HS-27A (cell line): ENCODE measurements at places on chromosomes 16 and 17.

- DNase-seq = no peak
Measured at GRCh38 chr17:35313875-35314409, 59.5 kb downstream of the SLFN11 start.

DNA sequence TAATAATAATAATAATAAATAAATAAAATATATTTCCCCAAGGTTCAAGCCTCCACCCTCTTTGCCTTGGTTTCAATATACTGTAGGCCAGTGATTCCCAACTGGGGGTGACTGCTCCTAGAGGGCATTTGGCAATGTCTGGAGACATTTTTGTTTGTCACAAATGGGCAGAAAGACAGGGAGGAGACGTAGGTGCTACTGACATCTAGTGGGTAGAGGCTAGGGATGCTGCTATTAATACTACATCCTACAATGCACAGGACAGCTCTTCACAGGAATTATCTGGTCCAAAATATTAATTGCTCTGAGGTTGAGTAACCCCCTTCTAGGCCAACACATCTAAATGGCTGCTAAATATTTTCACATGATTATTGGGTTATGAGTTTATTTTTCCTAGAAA, 12.8 kb upstream of the PRR14 start:
- DNase-seq = no peak

GRCh38 chr17:56119936-56120335, 33.3 kb upstream of the ANKFN1 start:
- DNase-seq = no peak

DNA sequence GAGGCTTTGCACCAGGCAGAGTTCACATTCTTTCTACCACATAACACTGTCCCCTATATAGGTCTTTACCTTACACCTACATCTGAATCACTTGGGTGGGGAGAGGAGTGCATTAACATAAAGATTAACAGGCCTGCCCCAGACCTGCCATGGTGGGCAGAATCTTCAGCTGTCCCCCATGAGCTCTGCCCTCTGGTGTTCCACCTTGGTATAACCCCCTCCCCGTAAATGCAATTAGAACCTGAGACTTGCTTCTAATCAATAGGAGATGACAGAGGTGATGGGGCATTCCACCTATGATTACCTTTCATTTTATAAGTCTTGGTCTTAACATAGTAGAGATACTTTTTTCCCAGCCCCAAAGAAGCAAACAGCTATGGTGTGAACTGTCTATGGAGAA, 20.4 kb upstream of the GRIN2A start:
- no peak for DNase-seq

- DNase-seq = no peak
Measured at GRCh38 chr17:68398691-68399637, 58.3 kb downstream of the WIPI1 start.

DNA sequence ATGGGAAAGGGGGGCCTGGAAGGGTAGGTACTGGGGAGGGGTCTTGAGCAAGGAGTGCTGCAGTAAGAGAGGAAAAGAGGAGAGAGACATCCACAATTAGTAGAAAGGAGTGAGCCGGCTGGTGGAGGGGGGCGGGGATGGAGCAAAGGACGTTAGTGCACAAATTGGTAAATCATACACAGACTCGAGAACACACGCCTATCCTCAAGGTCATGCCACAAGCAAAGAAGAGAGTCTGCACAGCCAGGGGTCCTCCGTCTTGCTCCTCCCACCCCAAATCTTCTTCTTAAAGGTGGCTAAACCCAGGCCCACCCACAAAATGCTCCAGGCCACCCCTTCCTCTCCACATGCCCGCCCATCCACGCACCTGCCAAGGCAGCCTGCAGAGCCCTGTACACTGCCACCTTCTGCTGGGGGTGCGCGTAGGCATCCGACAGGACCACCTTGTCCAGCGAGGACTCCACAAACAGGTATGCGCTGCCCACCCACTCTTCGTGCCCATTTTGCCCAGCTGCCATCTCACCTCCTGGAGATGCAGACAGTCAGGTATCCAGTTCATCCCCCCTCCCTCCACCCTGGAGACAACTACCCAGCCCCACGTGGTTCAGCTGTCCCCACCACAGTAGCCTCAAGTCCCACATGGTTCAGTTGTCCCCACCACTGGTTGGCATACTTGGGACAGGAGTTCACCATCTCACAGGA, 3.4 kb downstream of the TRADD start:
- DNase-seq = no peak

- no peak for DNase-seq
Measured at GRCh38 chr16:4115209-4115948, 863 bp downstream of the ADCY9 start.

DNA sequence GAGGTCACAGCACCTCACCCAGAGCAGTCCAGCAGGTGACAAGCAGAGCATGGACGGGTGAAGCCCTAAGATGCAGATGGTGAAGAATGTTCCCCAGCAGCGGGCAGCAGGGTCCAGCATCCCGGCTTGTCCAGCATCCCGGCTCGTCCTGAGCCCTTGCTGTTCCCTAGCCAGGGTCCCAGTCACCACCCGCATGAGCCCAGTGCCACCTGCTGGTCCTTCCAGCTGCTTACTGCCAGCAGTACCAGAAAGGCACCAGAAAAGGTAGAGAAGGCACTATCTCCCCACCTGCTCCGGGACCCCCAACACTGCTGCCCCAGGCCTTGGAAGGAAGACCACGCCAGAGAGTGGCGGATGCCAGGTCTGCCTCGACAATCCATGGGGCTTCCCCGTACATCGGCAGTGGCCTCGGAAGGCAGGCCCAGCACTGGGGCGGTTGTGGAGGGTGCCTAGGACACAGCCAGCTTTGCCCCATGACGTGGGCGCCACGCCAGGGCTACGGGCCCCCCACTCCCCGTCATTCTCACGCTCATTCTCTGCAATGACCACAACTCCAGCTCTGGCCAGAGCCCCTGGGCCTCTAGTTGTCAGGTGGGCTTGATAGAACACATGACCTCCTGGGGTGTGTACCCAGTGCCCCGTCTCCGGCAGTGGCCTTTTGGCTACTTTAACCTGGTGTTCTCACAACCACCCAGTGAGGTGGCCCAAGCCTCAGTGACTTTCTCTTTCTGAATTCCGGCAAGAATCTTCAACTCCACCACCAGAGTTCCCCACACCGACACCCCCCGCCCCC, 1.4 kb downstream of the CENPX start:
- DNase-seq = no peak

DNA sequence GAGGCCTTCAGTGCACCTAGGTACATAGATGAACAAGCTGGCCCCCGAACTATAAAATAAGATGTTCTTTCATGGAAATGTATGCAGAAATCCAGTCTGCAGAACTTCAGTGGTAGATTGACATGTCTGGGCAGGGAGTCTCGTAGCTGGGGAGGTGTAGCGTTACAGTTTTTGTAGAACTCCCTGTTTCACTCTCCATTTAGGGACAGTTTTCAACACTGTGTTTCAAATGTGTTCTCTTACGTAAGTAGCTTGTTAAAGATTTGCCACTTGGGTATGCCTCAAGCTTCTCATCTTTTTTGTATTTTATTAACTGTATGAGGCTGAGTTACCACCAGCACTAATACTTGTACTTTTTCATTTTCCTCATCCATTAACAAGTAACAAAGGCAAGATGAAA, 46.6 kb downstream of the PLD6 start:
- DNase-seq = no peak

- no peak for DNase-seq
Measured at GRCh38 chr17:40323391-40324381, 14.7 kb downstream of the RARA start.

DNA sequence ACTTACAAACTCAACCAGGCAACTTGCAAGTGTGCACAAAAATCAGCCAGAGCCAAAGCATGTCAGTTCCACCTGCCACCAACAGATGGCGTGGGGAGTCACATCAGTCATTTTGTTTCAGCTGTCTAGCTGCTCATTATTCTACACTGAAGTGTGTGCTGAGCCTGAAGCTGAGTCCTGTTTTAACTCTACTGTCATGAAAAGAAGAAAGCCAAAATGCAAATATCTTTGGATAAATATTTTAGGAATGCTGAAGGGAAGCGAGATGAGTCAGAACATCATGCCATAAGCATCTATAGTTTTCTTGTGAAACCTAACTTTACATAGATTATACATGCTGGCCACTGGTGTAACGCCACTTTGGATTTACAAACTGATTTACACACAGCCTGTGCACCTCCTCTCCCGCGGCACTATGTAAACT, 172.6 kb downstream of the CDK5R1 start:
- no peak for DNase-seq

GRCh38 chr16:67652578-67653127, 7.4 kb downstream of the ACD start:
- DNase-seq = no peak

GRCh38 chr16:89407282-89407924, 83.0 kb downstream of the ANKRD11 start:
- DNase-seq = no peak

DNA sequence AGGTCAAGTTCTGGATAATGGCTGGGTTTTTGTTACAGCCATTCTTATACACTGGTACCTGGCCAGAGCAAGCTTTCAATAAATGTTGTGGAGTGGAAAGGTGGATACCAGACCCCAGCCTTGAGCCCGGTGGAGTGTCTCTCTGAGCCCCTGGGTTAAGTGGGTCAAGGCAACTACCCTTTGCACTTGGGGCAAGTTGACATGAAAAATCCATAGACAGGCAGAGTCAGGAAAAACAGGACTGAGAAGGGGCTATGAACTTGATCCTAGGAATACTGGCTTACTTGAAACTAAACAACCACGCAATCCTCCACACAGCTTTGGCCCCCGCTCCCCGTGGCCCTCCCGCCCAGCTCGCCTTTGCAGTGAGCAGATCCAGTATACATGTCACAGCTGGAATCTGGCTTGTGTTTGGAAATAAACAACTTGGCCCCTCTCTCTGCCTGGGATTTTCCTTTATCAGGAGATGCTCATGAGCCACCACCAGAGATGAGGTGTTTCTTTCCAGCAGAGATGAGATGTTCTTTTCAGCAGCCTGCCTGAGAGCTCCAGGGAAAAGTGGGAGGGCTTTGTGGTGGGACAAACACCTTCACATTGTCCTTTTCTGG, 65.9 kb downstream of the KSR1 start:
- no peak for DNase-seq

- DNase-seq = no peak
Measured at GRCh38 chr16:80586476-80586875, 45.7 kb downstream of the DYNLRB2 start.

GRCh38 chr16:58290861-58291260, 4.0 kb downstream of the PRSS54 start:
- DNase-seq = no peak

DNA sequence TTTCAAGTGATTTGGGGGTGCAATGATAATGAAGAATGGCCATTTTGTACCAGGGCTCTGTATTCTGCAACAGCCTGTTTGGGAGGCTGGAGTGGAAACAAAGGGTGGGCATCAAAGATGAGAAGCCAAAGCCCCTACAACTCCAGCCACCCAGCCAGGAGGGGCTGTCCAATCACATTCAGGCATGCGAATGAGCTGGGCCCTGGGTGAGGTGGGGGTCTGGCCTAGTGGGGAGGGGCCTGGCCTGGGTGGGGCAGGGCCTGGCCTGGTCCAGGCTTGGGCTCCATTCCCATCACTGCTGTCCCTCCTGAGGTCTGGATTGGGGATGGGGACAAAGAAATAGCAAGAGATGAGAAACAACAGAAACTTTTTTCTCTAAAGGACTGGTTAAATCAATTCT, 6.4 kb downstream of the AOC3 start:
- no peak for DNase-seq

DNA sequence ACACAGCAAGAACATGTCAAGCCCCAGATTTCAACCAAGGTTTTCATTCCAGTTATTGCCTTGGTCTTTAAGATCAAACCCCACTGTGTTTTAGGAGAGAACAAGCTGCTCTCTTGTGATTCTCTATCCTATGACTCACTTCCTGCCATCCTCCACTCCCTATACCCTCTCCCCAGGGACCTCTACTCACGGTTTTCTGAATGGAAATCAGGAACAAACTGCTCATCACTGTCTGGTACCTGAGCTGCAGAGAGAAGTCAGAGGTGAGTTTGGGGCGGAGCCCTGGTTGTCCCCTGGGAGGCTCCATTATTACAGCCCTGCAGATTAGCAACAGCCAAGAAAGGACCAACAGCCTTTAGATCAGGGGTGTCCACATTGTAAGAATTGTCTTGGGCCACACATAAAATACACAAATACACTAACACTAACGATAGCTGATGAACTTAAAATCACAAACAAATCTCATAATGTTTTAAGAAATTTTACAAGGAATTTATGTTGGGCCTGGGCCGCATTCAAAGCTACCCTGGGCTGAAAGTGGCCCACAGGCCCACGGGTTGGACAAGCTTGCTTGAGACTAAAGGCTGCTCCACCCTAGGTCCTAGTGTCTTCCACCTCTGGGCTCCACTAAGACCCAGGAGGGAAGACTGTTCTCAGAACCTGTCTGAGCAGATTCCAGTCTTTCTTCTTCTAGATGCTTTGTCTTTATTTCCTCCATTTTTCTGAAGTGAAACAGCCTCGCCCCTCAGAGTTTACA, 9.7 kb downstream of the ETV4 start:
- no peak for DNase-seq

DNA sequence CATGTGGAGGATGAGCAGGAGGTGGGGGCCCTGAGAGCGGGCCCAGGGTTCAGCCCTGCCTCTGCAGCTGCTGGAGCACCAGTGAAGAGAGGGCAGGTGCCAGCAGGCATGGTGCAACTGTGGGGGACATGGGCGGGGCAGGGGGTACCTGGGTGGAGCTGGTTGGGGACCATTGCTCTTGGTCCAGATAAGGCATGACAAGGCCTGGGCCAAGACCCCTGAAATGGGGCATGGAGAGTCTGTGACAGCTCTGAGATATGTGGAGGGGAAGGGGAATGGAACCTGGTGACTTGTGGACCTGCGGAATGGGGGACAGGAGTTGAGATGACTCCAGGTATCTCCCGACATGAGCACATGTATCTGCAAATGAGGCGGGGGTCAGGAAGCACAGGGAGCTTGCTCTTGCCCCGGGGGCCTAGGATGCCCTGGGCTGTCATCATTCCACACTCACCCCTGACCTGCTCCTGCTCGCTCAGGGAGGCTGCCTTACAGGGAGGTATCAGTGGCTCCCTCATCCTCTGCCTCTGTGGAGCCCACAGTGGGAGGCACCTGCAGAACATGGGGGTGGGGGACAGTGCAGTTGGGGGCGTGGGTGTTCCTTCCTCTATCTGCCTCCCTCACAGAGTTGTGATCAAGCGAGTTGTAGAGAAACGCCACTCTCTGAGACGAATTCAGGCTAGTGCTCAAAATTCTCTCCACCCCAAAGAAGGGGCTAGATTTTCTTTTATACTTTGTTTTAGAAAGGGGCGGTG, 40.2 kb downstream of the TMEM235 start:
- no peak for DNase-seq

- no peak for DNase-seq
Measured at GRCh38 chr16:87538594-87538993, 45.8 kb upstream of the ZCCHC14 start.
